ENCODE measurements at places on chromosomes 7 and 10.

- no peak for DNase-seq
Observed at GRCh38 chr7:152967958-152968357, 208.4 kb downstream of the ACTR3B start.

- DNase-seq, result no peak
Observed at GRCh38 chr10:99835947-99836346, 53.5 kb downstream of the ABCC2 start.

DNA sequence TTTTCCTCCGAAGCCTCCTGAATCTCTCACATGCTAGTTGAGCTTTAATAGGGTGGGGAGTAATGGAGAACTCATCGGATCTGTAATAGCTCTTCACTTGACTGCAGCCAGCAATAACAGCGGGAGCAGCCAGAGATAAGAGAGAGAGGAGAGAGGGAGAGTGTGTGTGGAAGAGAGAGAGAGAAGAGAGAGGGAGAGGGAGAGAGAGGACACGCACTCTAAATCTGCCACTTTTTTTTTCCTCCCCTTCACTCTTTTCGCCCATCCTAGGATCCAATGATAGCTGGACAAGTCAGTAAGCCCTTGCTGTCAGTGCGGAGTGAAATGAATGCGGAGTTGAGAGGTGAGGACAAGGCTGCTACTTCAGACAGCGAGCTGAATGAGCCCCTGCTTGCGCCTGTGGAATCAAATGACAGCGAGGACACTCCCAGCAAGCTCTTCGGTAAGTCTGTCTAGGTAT is 107.9 kb downstream of the POU6F2 start:
- DNase-seq, result peak; percentile 30

DNA sequence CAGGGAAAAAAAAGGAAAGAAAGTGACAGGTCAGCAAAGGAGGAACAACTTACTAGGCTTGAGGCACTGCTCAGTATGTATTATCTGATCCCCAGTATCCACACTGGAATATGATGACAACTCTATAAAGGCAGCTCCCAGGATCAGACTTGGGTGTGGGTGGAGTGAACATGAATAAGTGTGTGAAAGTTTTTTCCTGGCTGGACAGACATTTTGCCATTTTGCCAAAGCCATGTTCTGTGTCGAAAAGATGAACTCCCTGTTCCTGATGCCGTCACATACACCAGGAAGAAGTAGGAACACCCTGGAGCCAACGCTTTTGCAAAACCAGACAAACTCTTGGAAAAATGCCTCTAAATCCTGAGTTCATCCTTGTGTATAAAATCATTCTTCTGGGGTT is 143.2 kb upstream of the MEOX2 start:
- peak; percentile 29 for DNase-seq

GRCh38 chr10:106284802-106285587 is 879.5 kb downstream of the SORCS1 start:
- no peak for DNase-seq

DNA sequence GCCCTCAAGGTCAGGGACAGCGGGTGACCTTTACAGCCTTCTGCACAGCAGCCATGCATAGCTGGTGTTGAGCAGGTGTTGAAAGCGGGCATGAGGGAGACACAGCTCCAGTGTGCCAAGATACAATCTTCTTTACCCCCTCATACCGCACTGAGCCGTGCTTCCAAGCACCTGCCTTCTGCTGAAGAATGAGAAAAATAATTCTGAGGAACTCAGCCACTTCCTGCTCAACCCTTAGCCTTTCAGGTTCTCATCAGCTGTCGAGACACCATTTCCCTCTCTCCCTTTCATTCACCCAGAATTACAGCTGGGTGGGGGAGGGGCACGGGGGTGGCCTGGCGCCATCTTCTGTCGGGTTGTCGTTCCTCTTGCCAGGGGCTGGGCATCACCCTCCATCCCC is 58.6 kb downstream of the COL13A1 start:
- no peak for DNase-seq

GRCh38 chr10:86547296-86547695 is 25.7 kb upstream of the WAPL start:
- DNase-seq, result no peak

GRCh38 chr7:1409555-1409954 is 49.7 kb downstream of the MICALL2 start:
- no peak for DNase-seq

DNA sequence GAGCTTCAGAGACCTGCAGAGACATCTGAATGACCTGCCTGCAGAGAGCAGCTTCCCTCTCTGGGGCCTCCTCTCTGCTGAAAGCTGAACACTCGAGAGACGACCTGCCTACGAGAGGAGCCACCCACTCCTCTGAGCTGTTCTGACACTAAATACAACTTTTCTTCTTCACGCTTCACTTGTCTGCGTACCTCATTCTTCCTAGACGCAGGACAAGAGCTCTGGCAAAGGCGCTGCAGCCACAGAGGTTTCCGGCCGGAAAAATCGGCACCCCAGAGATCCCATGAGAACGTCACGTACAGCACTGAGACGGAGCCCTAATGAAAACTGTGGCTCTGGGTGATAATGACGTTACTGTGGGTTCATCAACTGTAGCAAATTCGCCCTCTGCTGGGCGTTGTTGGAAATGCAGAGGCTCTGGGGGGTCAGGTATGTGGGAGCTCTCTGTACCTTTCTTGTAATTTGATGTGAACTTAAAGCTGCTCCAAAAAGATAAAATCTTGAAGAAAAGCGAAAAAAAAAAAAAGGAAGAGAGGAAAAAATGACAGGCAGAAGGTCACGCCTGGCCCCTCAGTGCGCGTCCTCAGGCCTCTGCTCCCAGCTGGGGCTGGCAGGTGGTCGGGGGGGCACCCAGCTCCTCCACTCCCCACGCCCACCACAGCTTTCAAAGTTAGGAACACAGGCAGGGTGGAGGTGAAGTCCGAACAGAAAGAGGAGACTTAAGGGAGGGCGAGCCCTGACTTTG is 120.7 kb downstream of the DYNC2I1 start:
- DNase-seq, result peak; percentile 82

- no peak for DNase-seq
Observed at GRCh38 chr7:44772867-44773266, 23.6 kb upstream of the PPIA start.

- DNase-seq, result peak; percentile 91
Observed at GRCh38 chr7:139133335-139134139, 24.0 kb upstream of the ZC3HAV1 start.

- no peak for DNase-seq
Observed at GRCh38 chr7:158026636-158027265, 560.9 kb downstream of the PTPRN2 start.

GRCh38 chr10:12748186-12748585 is 253.3 kb downstream of the CCDC3 start:
- no peak for DNase-seq

DNA sequence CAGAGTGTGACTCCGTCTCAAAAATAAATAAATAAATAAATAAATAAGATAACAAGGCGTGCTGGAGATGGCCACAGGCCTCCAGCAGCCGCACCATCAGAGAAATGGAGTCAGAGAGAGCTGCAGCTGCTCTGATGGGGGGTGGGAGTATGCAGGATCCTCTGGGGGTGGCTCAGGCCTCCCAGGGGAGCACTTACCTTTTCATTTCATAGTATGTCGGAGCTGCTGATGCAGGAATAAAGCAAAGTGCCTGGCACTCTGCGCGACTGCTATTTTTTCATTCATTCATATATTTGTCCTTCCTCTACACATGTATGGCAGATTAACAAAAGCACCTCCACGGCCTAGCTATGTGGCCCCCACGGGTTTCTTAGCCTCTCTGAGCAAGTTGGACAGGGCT is 175.9 kb downstream of the CUX1 start:
- DNase-seq, result no peak

- DNase-seq, result no peak
Observed at GRCh38 chr10:113959383-113959760, 84.3 kb upstream of the ADRB1 start.
